ENCODE measurements at places on chromosomes 4 and X. TPM values are rescaled to one million over a fixed set of nuclear protein-coding genes. Genes with fewer than 3 reads are reported as not detected.

Gene SPANXC
- total RNA-seq = not detected

Gene JADE1
- total RNA-seq = 88.3 TPM

Gene SPIN2A
- total RNA-seq = 1.2 TPM

Gene SYN1
- 2.2 TPM for total RNA-seq

Gene MAGEA2
- 6.1 TPM for total RNA-seq

Gene PCDH18
- 4.9 TPM for total RNA-seq

Gene MAGEC2
- not detected for total RNA-seq

Gene BRS3
- total RNA-seq = not detected
